ENCODE measurements at places on chromosomes 11 and 22.

DNA sequence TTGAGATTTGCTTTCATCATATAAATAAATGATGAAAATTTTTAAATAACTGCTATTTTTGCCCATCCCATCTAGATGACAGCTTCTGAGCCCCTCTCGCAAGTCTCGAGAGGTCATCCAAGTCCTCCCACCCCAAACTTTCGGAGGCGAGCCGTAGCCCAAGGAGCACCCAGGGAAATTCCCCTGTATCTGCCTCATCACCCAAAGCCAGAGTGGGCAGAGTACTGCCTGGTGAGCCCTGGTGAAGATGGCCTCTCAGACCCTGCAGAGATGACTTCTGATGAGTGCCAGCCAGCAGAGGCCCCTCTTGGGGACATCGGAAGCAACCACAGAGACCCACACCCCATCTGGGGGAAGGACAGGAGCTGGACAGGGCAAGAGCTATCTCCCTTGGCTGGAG, 83.9 kb upstream of the PARVA start:
- DNase-seq: no peak

- no peak for DNase-seq
Measured at GRCh38 chr22:37018815-37019308, 385 bp downstream of the TST start.

DNA sequence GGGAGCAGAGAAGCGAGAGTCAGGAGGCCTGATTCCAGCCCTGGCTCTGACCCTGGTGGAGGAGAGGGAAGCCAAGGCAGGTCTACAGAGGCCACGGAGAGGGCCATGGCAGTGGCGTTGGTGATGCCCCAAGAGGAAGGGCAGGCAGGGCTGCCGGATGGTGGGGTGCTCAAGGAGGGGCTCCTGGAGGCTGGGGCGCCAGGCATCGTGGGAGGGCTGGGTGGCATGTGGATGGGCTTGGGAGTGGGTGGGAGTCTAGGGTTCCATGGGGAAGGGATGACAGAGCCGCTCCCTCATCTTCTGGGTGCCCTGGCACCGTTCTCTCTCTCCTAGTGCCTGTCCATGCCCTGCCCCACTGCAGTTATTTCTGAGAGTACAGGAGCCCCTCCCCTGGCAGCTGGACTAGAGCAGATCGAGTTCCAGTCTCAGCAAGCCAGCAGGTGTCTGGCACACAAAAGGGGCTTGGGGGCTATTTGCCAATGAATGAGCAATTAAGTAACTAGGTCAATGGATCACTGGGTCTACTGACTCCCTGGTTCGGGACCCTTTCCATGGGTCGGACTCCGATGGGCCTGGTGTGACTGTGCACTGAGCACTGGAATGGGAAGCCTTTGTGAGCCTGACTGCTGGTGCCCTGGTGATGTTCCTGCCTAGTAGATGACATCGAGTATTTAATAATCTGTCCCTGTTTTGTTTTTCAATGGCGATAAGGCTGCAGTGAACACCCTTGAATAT, 570.0 kb downstream of the TBC1D22A start:
- no peak for DNase-seq

- DNase-seq: no peak
Measured at GRCh38 chr11:18419040-18419439, 6.9 kb downstream of the LDHC start.

- no peak for DNase-seq
Measured at GRCh38 chr22:37443086-37443485, 15.8 kb upstream of the ELFN2 start.

- DNase-seq: no peak
Measured at GRCh38 chr11:45692808-45693453, 27.5 kb upstream of the CHST1 start.

DNA sequence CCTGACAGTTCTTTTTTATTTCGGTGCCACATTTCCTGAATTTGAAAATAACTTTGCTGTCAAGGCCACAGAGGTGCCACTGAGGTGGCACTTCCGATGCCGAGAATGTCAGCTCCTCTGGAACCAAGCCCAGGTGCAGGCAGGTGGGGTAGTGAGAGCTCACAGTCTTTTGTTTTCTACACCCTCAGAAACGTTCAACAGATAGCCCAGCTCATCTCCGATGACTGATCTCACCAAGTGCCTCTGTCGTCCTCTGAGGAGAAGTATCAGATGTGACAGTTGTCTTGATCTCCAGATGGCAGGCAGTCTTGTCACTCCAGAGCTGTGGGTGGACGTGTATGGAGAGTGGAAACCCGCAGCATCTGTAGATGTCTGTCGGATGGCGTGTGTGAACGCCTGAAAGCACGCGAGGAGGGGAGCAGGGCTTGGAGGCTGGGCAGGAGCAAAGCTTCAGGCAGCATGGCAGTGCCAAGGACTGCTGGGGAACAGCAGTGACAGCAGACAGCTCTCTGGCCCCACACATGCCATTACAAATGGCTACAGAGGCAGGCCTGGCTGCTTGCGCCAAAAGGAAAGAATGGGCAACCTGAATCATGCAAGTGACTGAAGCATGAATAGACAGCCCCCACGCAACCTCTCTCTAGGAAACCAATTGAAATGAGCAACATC, 877.0 kb downstream of the OPCML start:
- no peak for DNase-seq

- no peak for DNase-seq
Measured at GRCh38 chr11:11426226-11426952, 73.3 kb upstream of the CSNK2A3 start.
